ENCODE measurements at places on chromosomes 2 and 18. TPM values are rescaled to one million over a fixed set of nuclear protein-coding genes. Genes with fewer than 3 reads are reported as not detected.

The GCC2 gene
- total RNA-seq: 71.1 TPM

The SYT4 gene
- total RNA-seq: not detected

The EIF2B4 gene
- total RNA-seq: 36.4 TPM

The CABYR gene
- total RNA-seq: 2.2 TPM

The HES6 gene
- total RNA-seq: 7.3 TPM

The CDCA7 gene
- total RNA-seq: 1.8 TPM

The LHCGR gene
- total RNA-seq: 2.7 TPM

The OTOS gene
- total RNA-seq: not detected

The PAIP2B gene
- 5.8 TPM for total RNA-seq

The PRKAG3 gene
- total RNA-seq: not detected

The ACTG2 gene
- total RNA-seq: 4.4 TPM

The IL1A gene
- total RNA-seq: not detected

The RGPD4 gene
- not detected for total RNA-seq

The POTEF gene
- not detected for total RNA-seq

The MYO1B gene
- total RNA-seq: 74.6 TPM

The IKZF2 gene
- total RNA-seq: 33.3 TPM

The EMILIN1 gene
- 23.1 TPM for total RNA-seq

The SH3RF3 gene
- total RNA-seq: 6.6 TPM

The AAMP gene
- 104 TPM for total RNA-seq

The FAM228A gene
- total RNA-seq: 2.6 TPM

The SCG2 gene
- not detected for total RNA-seq

The ASB18 gene
- total RNA-seq: not detected

The IL36RN gene
- total RNA-seq: not detected

The ZNF407 gene
- 16.0 TPM for total RNA-seq

The KIAA2012 gene
- not detected for total RNA-seq

The SATB2 gene
- 5.4 TPM for total RNA-seq

The C2orf72 gene
- not detected for total RNA-seq

The TUBB8B gene
- not detected for total RNA-seq

The SPDYA gene
- 0.49 TPM for total RNA-seq

The CHMP1B gene
- total RNA-seq: 33.4 TPM

The EML6 gene
- total RNA-seq: 1.1 TPM

The NAPG gene
- 52.5 TPM for total RNA-seq

The DNAH7 gene
- 2.3 TPM for total RNA-seq

The ANKRD30B gene
- not detected for total RNA-seq

The TFPI gene
- total RNA-seq: 94.1 TPM

The HOXD11 gene
- not detected for total RNA-seq

The MERTK gene
- 76.8 TPM for total RNA-seq

The DNAJC5G gene
- 0.88 TPM for total RNA-seq

The ARL4C gene
- total RNA-seq: 6.4 TPM

The LAMA1 gene
- 1.3 TPM for total RNA-seq

The UCN gene
- not detected for total RNA-seq

The SPATA3 gene
- not detected for total RNA-seq

The ASTL gene
- not detected for total RNA-seq

The PJVK gene
- 8.8 TPM for total RNA-seq

The RTP5 gene
- total RNA-seq: not detected

The IL1RL1 gene
- total RNA-seq: 18.3 TPM
